ENCODE measurements at places on chromosomes 6 and 20.
A peak's percentile ranks its signal among the peaks of the same experiment; 100 is the strongest.

GRCh38 chr6:161232010-161232409 lies 41.9 kb downstream of the AGPAT4 start:
- no peak for DNase-seq

DNA sequence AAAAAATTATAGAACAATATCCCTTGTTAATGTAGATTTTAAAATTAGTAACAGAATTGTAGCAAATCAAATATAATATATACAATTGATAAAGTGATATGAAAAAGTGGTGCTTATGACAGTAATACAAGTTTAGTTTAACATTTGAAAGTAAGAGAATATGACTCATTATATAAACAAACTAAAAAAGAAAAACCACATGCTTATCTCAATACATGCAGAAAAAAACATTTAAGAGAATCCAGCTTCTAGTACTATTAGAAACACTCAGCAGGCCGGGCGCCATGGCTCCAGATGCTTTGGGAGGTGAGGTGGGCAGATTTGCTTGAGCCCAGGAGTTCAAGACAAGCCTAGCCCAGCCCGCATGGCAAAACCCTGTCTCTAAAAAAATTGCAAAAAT lies 60.7 kb upstream of the LAMA2 start:
- DNase-seq, result no peak

- DNase-seq, result no peak
Measured at GRCh38 chr20:57330998-57331397, 1.4 kb downstream of the SPO11 start.

DNA sequence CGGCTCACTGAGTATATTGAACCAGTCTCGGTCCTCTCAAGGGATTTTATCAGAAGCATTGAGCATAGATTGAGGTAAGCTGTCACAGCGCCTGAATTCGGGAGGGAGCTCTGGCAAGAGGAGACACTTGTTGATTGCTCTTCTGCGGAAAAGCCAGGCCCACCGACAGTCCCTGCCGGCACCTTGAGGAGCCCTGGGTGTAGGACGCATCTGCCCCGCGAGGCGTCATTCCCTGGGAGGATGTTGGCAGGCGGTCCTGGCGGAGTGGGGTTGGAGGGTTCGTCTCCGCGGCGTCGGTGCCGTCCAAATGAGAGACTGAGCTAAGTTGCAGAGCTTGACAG lies 843 bp downstream of the FBXO9 start:
- DNase-seq, result peak; percentile 69

GRCh38 chr6:147974376-147974775 lies 368.3 kb upstream of the SASH1 start:
- DNase-seq, result no peak

DNA sequence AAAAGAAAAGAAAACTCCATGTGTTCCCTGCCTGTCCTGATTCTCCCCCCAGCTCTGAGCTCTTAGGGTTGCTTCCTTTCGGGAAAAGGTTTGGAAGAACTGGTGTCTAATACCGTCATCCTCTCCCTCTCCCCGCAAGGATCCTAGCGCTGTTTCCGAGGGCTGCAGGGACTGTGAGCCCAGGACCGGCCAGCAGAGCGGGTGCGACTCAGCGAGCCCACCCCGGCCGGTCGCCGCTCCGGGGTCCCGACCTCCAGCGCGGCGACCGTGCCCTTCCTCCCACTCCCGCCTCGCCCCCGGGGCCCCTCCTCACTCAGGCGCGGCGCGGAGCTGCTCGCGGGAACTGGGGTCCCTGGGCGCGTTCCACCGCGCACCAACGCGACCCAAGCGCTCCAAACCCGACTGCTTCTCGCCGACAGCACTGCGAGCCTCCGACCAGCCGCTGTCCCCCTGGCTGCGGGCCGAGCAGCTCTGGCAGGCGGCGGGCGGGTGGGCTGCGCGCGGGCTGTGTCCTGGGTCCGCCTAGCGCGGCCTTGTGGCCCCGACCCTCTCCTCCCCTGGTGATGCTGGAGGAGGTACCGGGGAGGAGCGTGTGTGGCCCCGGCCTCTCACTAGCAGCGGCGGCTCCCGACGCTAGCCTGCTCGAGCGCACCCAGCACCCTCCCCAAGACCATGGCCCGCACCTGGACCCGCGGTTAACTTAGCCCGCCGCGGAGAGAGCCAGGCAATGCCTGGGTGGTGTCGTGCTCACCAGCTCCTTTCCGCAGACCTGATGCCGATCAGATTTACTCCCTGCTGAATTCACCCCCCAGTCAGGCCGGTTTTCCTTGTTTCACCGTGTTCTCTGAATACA lies at the start of gene PLA2G7:
Gene PLA2G7 (minus strand): TSS at position 509 of the 853 bp plus-strand sequence. CDS start 12,484 bp downstream, outside the sequence.
- DNase-seq, result peak; percentile 86
